ENCODE measurements at places on chromosomes 5 and 9. TPM values are rescaled to one million over a fixed set of nuclear protein-coding genes. Genes with fewer than 3 reads are reported as not detected.

DNA sequence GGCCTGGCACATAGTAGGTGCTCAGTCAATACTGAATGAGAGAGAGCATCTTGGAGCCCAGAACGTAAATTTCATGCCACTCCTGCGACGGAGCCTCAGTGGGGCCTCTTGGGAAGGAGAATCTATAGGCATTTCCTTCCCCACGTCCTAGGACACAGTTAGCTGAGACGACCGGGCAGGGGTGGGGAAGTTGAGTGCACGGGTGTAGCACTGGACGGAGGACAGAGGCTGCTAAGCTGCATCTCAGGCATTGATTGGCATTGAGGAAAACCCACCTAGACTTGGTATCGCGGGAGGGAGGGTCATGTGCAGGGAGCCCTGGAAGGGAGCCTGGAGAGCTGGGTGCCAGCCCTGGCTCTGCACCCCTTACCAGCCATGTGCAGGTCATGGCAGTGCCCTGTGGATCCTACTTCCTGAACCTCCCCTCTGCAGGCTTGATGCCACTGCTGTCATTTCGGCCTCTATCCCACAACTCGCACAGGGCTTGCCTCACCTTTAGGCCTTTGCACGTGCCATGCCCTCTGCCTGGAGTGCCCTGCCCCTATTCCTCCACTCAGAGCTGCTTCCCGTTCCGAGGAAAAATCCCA lies 25.6 kb downstream of the NEK6 start:
- no peak for DNase-seq

DNA sequence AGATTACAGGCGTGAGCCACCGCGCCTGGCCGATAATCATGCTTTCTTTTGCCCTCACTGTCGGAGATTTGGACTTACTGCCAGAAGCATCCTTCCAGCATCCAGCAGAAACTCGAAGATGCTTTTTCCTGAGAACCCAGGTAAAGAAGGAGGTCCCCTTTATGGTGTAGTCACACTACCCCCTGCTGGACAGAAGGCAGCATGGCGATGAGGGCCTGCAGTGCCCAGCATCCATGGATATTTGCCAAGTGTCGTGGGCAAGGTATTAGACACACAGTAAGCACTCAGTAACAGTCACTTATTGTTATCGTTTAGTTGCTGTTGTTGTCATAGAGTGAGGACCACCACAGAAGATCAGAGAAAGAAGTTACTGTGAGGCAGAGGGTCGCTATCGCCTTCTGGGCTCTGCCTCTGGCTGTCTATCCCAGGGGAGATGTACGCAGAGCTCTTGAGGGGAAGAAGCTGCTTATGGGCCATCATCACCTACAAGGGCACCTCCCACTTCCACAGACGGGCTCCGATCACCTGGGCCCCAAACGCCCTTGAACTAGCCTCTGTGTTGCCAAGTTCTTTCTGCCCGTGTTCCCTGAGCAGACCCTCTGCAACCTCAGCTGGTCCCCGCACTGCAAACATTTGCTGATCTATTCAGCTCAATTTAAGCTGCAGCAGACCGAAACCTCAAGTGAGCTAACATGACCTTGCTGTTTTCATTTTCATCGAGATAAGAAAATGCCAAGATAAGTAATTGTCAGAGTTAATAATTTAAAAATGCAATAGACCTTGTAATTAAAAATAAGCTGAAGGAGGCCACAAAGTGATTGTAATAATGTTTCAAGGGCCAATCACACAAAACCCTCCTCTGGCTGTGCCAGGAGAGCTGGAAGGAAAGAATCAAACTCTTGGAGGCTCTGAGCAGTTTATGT lies 23.9 kb downstream of the C5orf15 start:
- DNase-seq = no peak

- no peak for DNase-seq
Observed at GRCh38 chr9:116700882-116701865, 14.1 kb downstream of the TRIM32 start.

DNA sequence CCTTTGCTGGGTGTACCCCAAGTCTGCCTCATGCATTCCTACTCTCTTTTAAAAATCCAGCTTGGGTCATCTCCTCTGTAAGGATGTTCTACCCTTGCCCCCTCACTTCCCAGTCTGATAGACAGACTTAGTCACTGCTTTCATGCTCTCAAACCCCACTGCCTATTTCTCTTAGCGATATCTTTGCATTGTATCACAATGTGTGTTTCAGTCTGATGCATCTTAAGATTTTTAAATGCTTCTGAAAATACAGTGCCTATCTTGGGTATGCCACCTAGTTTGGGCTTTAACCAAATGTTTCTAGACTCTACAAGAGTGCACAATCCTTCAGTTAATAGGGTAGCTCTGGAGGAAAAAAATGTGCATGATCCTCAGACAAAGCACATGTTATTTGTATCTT lies 97.8 kb downstream of the SNX18 start:
- DNase-seq = no peak

DNA sequence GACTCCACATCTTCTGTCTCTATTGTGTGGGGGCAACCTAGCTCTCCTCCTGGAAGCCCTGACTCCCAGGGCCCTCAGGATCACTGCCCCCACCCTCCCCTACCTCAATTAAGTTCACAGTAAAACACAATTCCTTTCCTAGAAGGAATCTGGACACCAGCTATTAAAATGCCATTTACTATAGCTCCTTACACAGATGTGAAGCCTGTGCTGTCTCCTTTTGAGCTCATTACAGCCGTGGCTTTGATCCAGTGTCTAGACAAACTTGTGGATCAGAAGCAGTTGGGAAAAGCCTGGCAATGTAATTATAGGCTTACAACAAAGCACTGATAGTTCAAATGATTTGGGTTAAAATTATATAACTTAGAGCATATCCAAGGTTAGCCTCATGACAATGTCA lies 107.0 kb upstream of the SMIM23 start:
- no peak for DNase-seq

The PCDHB16 gene
- total RNA-seq = 0.31 TPM

DNA sequence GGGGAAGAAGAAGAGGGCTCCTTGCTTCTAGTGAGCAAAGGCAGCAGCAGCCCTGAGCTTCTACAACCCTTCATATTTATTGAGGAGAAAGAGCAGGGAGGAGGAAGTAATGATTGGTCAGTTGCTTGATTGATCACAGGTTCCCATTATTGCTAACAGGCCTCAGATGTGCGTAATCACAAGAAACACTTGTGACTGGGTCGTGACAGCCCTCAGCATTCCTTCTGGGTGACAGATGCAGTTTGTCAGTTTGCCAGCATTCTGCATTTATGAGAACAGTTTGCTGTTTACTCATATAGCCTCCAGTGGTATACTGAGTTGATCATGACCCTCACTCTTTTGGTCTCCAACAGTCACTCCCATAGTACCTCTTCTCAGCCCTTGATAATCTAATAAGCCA lies 111.5 kb upstream of the TNC start:
- DNase-seq = no peak

DNA sequence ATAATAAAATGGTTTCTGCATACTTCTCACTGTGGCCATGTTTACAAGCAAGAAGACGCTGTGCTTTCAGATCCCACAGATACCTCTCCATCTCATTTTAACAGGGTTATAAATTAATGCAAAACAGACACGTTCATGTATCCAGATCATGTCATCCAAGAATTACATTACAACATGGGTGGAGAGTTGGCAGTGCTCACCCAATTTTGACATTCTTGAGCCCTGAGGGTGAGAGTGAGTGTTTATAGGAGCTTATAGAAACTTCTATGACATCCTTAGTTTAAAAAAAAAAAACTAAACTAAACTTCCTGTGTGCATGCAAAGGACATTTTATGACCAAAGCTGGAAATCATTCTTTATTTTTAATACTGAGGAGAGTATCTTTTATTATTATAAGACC lies 9.1 kb downstream of the PRKACG start:
- no peak for DNase-seq

The SRD5A1 gene
- total RNA-seq = 90.3 TPM

DNA sequence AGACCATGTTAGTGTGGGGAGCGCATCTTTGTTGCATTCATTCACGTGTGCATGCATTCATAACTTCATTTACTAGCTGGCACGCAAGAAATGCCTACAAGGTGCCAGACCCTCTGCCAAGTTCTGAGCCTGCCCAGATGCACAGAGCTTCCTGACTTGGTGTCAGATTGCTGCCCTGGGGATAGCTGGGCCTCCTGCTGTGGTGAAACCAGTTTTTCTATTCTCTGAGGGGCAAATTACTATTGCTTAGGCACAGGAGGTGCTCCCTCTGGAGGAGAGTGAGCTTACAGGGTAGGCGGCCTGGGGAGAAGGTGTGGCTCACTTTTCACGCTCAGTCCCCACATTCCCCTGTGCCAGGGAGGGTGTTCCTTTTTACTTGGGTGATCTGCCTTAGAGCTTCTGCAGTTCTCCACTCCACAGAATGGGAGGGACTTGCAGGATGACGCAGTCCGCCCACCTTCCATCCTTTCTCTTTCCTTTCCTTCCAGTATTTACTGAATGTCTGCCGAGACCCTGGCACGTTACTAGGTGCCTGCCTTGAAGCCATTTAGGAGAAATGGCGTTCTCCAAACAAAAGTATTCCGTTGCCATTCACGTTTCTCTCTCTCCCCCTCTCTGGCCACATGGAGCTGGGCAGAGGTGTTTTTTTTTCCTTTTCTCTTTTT lies 27.9 kb upstream of the CTNNA1 start:
- no peak for DNase-seq

GRCh38 chr5:74019923-74020322 lies 393.9 kb downstream of the ARHGEF28 start:
- no peak for DNase-seq

The ZDHHC11B gene
- total RNA-seq = 2.2 TPM

The SLC35D2 gene
- total RNA-seq = 18.5 TPM

DNA sequence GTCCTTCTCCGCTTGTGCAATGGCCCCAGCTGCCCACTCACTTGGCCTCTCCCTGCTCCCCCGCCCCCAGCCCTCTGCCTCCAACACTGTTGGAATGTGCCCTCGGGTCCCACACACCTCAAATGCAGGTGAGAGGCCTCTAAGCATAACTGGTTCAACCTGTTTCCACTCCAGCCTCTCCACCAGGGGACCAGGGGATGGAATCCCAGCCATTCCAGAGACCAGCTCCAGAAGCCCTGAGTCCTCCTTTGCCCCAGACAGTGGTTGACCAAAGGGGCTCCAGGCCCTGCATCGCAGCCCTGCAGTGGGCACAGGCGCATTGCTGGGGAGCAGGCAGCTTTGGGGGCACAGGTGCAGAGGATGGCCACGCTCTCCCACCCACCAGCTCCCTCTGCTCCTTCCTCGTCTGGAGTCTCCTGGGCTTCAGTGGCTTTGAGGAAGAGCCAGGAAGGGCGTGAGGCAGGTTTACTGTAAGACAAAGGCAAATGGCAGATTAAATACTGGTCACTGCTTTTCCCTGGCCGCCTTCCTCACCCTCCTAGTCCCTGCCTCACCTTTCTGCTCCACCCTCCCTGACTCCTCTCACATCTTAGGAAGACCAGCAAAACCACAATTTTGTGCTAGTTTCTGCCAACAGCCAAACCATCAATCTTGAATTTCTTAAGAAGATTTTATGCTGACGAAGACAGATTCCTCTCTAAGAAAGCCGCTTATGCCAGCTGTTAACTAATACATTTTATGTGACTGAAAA lies 29.1 kb upstream of the IRX2 start:
- DNase-seq = no peak

GRCh38 chr9:120418315-120418714 lies 161.7 kb downstream of the CDK5RAP2 start:
- no peak for DNase-seq

DNA sequence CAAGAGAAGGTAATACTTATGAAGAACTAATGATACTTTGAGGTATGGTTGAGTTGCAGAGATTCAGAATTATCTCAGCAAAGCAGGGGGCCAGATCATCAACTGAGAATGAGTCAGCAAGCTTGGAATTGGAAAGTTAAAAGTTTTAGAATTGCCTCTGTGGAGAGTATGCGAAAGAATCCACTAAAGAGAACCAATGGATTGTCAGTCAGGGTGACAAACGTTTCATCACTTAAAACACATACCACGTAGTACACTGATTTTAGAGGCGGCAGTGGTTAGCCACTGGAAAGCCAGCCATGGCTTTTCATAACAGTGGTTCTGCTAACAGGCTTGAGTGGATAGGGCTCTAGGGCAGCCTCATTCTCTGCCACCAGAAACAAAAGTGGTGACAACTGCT lies 30.7 kb downstream of the AOPEP start:
- DNase-seq = no peak

The PCDHGA5 gene
- 1.6 TPM for total RNA-seq

Measured in esophagus squamous epithelium (tissue), 5 donors.